Kidney (tissue), 22 donors: ENCODE measurements at places on chromosomes 12 and 14. TPM values are rescaled to one million over a fixed set of nuclear protein-coding genes. Genes with fewer than 3 reads are reported as not detected.
A peak's percentile ranks its signal among the peaks of the same experiment; 100 is the strongest.

- DNase-seq, result no peak
- no peaks in the 10 kb centered on the region for H3K36me3 ChIP-seq
- H3K4me1 ChIP-seq, result no peaks in the 10 kb centered on the region
- H3K27ac ChIP-seq, result no peak overlapping the region
- no peak overlapping the region for H3K4me3 ChIP-seq
These were observed 5.5 kb upstream of the CCDC197 start for GRCh38 chr14:93991649-93992048.

DNA sequence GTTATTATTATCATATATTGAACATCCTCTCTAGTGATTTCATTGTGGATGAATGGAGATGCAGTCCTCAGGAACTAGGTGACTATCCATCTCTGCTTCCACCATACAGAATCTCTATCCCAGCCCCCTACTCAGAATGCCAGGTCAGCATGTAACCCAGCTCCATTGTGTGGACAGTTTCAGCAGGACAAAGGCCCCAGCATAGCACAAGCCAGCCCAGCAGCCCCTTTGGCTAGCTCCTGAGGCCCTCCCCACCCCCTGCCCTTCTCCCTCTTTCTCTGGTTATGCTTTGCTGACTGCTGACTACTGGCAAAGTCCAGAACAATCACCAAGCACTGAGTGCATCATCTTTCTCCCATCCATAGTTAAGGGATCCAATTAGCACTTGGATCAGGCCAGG is 5.8 kb upstream of the SPRYD4 start:
- no peaks in the 10 kb centered on the region for H3K27me3 ChIP-seq
- DNase-seq, result no peak
- no peak overlapping the region for H3K4me3 ChIP-seq
- H3K36me3 ChIP-seq, result no peaks in the 10 kb centered on the region

GRCh38 chr14:50677527-50678063 is 9.5 kb upstream of the SAV1 start:
- no peak for DNase-seq
- H3K36me3 ChIP-seq, result no peaks in the 10 kb centered on the region
- H3K27me3 ChIP-seq, result no peaks in the 10 kb centered on the region
- H3K4me3 ChIP-seq, result no peak overlapping the region
- H3K4me1 ChIP-seq, result no peaks in the 10 kb centered on the region

- H3K36me3 ChIP-seq, result no peaks in the 10 kb centered on the region
- H3K4me1 ChIP-seq, result no peaks in the 10 kb centered on the region
- H3K27ac ChIP-seq, result no peak overlapping the region
- DNase-seq, result peak; percentile 24
- no peaks in the 10 kb centered on the region for H3K27me3 ChIP-seq
- H3K4me3 ChIP-seq, result no peak overlapping the region
These were observed 9.3 kb upstream of the TMEM121 start for GRCh38 chr14:105517096-105517495.

DNA sequence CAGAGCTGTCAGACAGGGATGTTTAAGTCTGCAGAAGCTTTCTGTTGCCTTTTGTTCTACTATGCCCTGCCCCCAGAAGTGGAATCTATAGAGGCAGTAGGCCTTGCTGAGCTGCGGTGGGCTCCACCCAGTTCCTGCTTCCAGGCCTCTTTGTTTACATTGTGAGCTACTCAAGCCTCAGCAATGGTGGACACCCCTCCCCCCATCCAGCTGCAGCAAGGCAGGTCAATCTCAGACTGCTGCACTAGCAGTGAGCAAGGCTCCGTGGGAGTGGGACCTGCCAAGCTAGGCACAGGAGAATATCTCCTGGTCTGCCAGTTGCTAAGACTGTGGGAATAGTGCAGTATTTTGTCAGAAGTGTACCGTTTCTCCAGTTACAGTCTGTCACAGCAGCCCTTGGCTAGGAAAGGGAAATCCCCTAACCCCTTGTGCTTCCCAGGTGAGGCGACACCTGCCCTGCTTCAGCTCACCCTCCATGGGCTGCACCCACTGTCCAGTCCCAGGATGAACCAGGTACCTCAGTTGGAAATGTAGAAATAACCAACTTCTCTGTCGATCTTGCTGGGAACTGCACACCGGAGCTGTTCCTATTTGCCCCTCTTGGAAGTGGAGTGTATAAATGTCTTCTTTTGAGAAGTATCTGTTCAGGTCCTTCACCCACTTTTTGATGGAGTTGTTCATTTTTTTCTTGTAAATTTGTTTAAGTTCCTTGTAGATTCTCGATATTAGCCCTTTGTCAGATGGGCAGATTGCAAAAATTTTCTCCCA is 213.5 kb upstream of the SLC38A2 start:
- H3K36me3 ChIP-seq, result no peaks in the 10 kb centered on the region
- no peaks in the 10 kb centered on the region for H3K27me3 ChIP-seq
- no peak overlapping the region for H3K27ac ChIP-seq
- peak; percentile 65 for DNase-seq
- H3K4me1 ChIP-seq, result no peaks in the 10 kb centered on the region

- H3K36me3 ChIP-seq, result no peaks in the 10 kb centered on the region
- H3K27ac ChIP-seq, result no peak overlapping the region
- H3K27me3 ChIP-seq, result no peaks in the 10 kb centered on the region
- no peaks in the 10 kb centered on the region for H3K4me1 ChIP-seq
- DNase-seq, result no peak
These were observed 5.0 kb upstream of the FBRSL1 start for GRCh38 chr12:132484891-132485441.

DNA sequence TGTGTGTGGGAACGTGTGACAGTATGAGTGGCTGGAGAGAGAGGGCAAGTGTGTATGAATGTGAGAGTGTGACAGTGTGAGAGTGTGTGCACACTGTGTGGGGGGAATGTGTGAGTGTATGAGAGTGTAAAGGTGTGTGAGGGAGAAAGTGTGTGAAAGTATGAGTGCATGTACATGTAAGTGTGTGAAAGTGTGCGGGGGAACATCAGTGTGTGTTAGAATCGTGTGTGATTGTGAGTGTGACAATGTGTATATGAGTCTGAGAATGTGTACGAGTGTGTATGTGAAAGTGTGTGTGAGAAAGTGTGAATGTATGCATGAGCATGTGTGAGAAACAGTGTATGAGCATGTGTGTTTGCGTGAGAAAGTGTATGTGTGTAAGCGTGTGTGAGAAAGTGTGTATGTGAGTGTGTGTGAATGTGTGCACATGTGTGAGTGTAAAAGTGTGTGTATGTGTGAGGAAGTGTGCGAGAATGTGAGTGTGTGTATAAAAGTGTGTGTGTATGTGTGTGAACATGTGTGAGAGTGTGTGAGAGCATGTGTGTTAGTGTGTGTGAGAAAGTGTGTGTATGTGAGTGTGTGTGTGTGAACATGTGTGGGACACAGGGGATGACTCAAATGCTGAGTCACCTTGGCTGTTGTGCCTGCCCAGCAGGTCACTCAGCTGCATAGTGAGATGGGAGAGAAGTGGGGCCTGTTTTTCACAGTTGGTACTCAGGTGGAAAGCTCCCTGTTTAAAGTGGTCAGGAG is 220.5 kb upstream of the TBX3 start:
- no peaks in the 10 kb centered on the region for H3K27me3 ChIP-seq
- H3K4me1 ChIP-seq, result no peaks in the 10 kb centered on the region
- H3K4me3 ChIP-seq, result no peak overlapping the region
- H3K36me3 ChIP-seq, result no peaks in the 10 kb centered on the region
- H3K27ac ChIP-seq, result no peak overlapping the region
- no peak for DNase-seq

GRCh38 chr12:81081726-81082125 is 3.8 kb downstream of the ACSS3 start:
- no peaks in the 10 kb centered on the region for H3K27me3 ChIP-seq
- no peak overlapping the region for H3K27ac ChIP-seq
- H3K36me3 ChIP-seq, result no peaks in the 10 kb centered on the region
- H3K4me1 ChIP-seq, result no peaks in the 10 kb centered on the region
- DNase-seq, result no peak
- H3K4me3 ChIP-seq, result no peak overlapping the region

GRCh38 chr12:18580706-18581105 is 157.1 kb downstream of the PLCZ1 start:
- H3K4me1 ChIP-seq, result no peaks in the 10 kb centered on the region
- H3K27me3 ChIP-seq, result no peaks in the 10 kb centered on the region
- no peak overlapping the region for H3K27ac ChIP-seq
- no peaks in the 10 kb centered on the region for H3K36me3 ChIP-seq
- no peak for DNase-seq

GRCh38 chr12:42156232-42156631 is 11.6 kb upstream of the GXYLT1 start:
- no peak for DNase-seq
- H3K27ac ChIP-seq, result no peak overlapping the region
- peaks cover 2% of the 10 kb centered on the region for H3K36me3 ChIP-seq
- no peak overlapping the region for H3K4me3 ChIP-seq

Gene ANG
- 19.4 TPM for total RNA-seq

Gene CLMN
- 151 TPM for total RNA-seq
